ENCODE measurements at places on chromosomes 12 and 14. TPM values are rescaled to one million over a fixed set of nuclear protein-coding genes. Genes with fewer than 3 reads are reported as not detected.

- no peak overlapping the region for H3K4me3 ChIP-seq
- H3K27ac ChIP-seq: peak overlapping the region; percentile 57
- H3K4me1 ChIP-seq: peaks cover 19% of the 10 kb centered on the region
- no peaks in the 10 kb centered on the region for H3K27me3 ChIP-seq
- no peaks in the 10 kb centered on the region for H3K36me3 ChIP-seq
Measured at GRCh38 chr12:122457627-122458026, 35.2 kb upstream of the CLIP1 start.

GRCh38 chr12:50949801-50950302 lies 2.5 kb upstream of the HIGD1C start:
- no peak overlapping the region for H3K4me3 ChIP-seq
- no peaks in the 10 kb centered on the region for H3K36me3 ChIP-seq
- H3K27me3 ChIP-seq: no peaks in the 10 kb centered on the region

- no peaks in the 10 kb centered on the region for H3K4me1 ChIP-seq
- H3K36me3 ChIP-seq: no peaks in the 10 kb centered on the region
- no peak for DNase-seq
- H3K27me3 ChIP-seq: no peaks in the 10 kb centered on the region
Measured at GRCh38 chr12:24966951-24967564, 18.2 kb upstream of the BCAT1 start.

GRCh38 chr12:9509464-9510161 lies 98.1 kb downstream of the KLRB1 start:
- H3K4me1 ChIP-seq: no peaks in the 10 kb centered on the region
- no peaks in the 10 kb centered on the region for H3K36me3 ChIP-seq
- no peak overlapping the region for H3K27ac ChIP-seq
- no peaks in the 10 kb centered on the region for H3K27me3 ChIP-seq

- no peaks in the 10 kb centered on the region for H3K27me3 ChIP-seq
- no peak for DNase-seq
- H3K4me3 ChIP-seq: no peak overlapping the region
- no peak overlapping the region for H3K27ac ChIP-seq
Measured at GRCh38 chr12:51118706-51119105, 35.3 kb upstream of the CSRNP2 start.

GRCh38 chr12:93387780-93388179 lies 10.1 kb downstream of the NUDT4 start:
- DNase-seq: no peak
- no peaks in the 10 kb centered on the region for H3K27me3 ChIP-seq
- peak overlapping the region; percentile 6 for H3K4me3 ChIP-seq
- peaks cover 19% of the 10 kb centered on the region for H3K36me3 ChIP-seq

- peaks cover 10% of the 10 kb centered on the region for H3K36me3 ChIP-seq
- H3K27me3 ChIP-seq: no peaks in the 10 kb centered on the region
- no peak overlapping the region for H3K4me3 ChIP-seq
- no peak overlapping the region for H3K27ac ChIP-seq
- H3K4me1 ChIP-seq: no peaks in the 10 kb centered on the region
Measured at GRCh38 chr12:117025481-117026151, 73.6 kb downstream of the TESC start.

DNA sequence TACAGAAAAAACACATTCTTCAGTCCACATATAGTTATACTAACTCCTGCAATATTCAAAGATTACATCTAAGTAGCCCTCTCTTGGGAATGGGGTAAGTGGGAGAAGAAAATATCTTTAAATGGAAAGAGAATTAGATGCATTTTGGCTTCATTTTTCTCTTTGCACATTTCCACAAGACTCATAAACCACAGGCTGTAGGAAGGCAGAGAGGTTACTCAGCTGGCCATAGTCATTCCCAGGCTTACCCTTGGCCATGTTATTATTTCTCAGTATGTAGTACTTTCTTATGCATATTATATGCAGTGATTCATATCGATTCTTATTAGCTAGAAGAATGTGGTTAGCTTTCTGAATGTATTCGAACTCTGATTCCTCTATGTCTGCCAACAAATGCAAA lies 92.2 kb downstream of the PTPRR start:
- H3K4me1 ChIP-seq: no peaks in the 10 kb centered on the region
- no peaks in the 10 kb centered on the region for H3K27me3 ChIP-seq
- H3K4me3 ChIP-seq: no peak overlapping the region
- no peak overlapping the region for H3K27ac ChIP-seq

DNA sequence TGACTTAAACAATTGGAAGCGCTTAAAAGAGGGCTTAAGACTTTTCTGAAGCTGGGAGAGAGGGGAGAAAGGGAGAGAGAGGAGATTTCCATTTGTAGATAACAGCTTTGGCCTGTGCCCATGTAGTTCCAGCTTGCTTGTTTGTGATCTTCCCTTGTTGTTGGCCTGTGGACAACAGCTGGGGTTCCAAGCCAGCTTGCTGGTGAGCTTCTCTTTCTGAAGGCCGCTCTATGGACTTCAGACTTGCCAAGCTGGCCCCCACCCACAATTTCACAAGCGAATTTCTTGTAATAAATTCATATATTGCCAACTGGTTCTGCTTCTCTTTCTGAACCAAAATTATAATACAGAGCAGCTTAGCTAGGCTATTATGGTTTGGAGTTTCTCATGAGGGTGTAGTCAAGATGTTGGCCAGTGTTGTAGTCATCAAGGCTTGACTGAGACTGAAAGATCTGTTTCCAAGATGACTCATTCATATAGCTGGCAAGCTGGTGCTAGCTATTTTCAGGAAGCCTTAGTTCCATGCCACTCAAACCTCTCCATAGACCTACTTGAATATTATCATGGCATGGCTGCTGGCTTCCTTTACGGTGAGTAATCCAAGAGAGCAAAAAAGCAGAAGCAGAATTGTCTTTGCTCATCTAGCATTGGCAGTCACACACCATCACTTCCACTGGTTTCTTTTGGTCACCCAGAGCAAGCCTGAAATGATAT lies 89.4 kb downstream of the ATP23 start:
- H3K4me3 ChIP-seq: no peak overlapping the region
- no peaks in the 10 kb centered on the region for H3K27me3 ChIP-seq
- H3K36me3 ChIP-seq: no peaks in the 10 kb centered on the region
- H3K27ac ChIP-seq: no peak overlapping the region

DNA sequence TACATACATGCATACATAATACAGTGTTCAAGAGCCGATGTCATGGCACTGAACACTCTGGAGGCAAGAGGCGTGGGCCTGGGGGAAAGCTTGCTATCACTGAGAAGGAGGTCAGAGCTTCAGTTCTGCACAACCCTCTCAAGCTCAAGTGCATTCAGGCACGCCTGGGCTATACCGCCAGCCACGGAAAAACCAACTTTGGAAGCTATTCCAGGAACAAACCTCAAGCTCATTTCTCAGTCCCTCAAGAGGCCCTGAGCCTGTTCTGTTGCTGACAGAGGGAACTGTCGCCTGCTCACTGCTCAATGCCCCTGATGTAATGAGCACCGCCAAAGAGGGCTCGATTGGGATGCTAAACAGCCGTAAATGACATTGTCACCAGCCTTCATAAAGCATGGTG lies 9.2 kb downstream of the NOS1 start:
- H3K27ac ChIP-seq: no peak overlapping the region
- no peaks in the 10 kb centered on the region for H3K4me1 ChIP-seq
- H3K4me3 ChIP-seq: no peak overlapping the region
- no peak for DNase-seq
- no peaks in the 10 kb centered on the region for H3K27me3 ChIP-seq

GPRC5D gene
- not detected for total RNA-seq

SERPINA9 gene
- not detected for total RNA-seq

SDR9C7 gene
- not detected for total RNA-seq

PRICKLE1 gene
- 0.64 TPM for total RNA-seq

PTCSC3 gene
- not detected for total RNA-seq
